ENCODE measurements at places on chromosomes 4 and X.

DNA sequence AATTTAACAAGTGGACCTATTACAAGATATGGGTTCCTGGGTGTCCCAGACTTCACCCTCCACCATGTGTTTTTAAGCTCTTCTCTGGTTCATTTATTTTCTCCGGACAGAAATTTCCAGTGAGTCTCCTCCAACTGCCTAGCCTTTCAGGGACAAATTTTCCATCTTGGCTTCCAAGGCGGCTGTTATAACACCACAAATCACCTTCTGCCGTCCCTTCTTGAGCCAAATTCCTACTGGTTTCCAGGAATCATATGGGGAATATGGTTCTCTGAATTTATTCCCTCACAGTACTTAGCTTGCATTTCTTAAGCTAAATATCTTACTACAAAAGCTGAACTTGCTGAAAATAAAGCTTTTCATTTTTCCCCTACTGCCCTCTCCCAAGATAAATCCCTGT lies 18.8 kb downstream of the NEXMIF start:
- DNase-seq = no peak

GRCh38 chr4:173478201-173478912 lies 51.7 kb downstream of the HAND2 start:
- no peak for DNase-seq

DNA sequence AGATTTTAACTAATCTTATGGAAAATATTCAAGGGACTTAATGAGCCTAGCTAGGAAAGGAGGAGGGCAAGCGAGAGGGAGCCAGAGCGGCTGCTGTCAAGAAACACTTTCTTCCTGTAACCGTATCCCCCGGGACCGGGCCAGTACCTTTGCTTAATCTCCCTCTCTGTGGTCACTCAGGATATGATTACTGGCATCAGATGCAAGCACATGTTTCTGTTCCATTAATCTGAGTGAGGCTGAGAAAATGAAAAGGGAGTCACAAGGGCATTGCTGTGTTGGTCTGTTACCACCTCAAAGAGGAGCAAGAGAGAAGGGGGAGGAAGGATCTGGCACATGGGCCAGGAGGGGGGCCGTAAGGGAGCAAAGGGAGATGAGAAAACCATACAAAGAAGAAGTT lies 356.7 kb upstream of the GATB start:
- no peak for DNase-seq

DNA sequence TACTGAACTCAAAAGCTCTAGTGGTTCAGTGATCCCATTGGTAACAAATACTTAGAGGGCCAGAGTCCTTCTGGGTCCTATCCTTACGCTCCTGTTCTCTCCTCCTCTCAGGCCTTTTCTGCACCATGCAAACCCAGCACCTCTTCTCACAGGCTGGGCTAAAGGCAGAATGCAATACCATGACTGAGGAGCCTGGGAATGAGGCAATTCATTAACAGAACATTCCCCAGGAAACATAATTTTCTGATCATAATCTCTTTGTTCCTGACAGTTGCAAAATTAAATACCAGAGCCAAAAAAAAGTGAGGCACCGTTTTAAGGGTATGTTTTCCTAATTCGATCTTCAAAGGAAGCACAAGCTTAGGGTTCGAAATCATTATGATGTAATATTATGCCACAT lies 9.0 kb downstream of the SORBS2 start:
- DNase-seq = no peak

DNA sequence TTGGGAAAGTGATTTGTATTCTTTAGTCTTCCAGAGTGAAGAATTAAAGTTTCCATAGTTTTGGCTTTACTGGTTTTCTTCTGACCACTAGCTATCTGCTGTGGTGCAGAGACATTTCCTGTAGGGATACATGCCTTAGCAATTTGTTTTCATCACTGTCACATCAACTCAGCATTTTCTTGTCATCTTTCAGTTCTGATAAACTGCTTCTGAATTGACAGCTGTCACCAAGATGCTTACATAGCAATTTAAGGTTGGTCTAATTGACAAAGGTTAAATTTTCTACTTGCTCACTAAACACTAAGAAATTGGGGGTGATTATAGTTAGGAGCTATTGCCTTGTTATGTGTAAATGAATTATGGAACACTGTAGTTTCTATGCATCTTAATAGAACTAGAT lies 232.5 kb downstream of the TEX13A start:
- no peak for DNase-seq

DNA sequence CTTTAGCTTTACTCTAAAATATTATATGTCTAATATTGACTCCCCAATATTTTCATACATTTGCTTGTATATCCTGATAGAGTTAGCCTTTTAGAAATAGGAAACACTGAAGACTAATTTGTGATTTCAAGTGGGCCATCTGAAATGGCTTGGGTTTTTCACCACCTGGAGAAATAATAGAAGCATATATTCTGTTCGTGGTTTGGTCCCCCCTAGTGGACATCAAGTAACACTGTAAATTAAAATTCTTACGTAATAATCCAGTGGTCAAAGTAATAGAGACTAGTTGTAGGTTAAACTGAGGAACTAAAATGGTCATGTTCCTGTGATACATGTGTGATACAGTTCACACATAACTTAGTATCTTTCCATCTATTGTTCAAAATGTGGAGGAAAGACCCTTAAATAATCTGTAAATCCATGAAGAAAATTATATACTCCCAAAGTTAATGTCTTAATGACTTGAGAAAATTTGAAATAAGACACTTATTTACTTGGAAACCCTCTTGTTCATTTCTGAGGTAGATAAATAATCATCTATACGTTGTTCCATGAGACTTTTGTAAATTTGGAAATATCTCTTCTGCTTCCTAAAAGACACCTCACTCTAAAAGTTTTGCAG lies 79.8 kb upstream of the SMARCAD1 start:
- no peak for DNase-seq

DNA sequence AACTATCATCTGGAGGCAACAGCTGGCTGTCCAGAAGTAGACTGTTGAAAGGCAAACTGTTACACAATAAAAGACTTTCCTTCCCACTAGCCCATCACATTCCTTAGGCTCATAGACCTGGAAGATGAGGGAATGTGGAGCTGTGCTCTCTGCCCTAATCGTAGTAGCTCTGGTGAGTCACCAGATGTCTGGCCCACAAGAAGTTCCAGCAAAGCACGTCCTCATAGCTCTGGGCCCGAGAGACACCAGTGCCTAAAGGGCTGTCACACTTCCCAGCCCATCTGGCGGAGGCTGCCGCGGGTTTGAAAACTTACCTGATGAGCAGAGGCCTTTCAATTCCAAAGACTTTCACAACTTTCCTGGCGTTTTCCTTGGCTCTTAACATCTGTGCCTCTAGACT lies 81.7 kb upstream of the STOX2 start:
- DNase-seq = no peak

Measured in omental fat pad (tissue), 4 donors.